Hematopoietic multipotent progenitor cell treated with erythropoietin and hydrocortisone succinate and interleukin-3 and kit ligand, for 8 days (in vitro differentiated cells): ENCODE measurements at places on chromosomes 5 and 9.
A peak's percentile ranks its signal among the peaks of the same experiment; 100 is the strongest.

DNA sequence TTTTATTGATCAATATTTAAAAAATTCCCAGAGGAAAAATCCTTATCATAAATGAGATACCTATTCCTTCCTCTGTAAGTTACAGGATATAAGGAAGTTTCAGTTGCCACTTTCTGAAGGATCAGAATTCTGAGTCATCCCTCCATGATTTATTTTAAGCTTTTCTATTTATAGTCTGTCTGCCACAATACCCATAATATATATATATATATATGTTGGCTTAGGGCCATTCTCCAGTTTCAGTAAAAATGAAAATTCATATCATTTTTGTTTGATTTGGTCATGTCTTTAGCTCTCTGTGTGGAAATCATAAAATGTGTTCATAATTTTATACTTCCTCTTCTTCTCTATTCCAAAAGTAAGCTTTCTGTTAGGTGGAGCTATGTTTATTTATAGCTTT lies 215.8 kb upstream of the CYLC2 start:
- no peak for DNase-seq

DNA sequence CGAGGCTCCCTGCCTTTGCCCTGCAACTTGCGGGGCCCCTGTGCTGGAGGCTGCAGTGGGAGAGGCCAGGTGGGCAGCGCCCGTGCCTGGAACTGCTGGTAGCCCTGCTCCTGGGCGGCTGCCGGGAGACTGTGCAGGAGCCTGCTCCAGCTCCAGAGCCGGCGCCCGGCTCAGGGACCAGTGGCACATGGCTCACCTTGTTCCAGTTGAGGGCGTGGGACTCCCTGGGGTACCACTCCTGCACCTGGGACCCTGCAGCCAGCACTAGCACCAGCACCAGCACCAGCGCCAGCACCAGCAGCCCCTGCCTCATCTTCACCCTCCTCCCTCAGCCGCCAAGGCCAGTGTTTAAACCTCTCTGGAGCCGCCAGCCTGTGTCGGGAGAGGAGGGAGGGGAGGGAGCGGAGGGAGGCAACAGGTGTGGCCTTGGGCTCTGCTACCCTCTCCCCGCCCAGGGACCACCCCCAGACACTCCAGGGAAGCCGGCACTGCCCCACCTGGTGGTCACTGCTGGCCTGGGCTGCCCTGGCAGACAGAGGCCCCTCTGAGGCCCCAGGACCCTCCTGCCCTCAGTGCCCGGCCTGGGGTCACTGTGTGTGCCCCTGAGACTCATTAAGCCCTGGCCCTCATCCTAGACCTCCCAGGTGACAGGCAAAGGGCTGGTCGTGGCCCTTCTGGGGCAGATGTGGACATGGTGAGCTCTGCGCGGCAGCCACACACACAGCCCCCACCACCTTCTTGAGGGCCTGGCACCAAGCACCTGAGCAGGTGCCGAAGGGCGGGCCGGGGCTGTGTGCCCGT lies at the start of gene LCN10:
Gene LCN10 (minus strand): TSS at position 350 of the 801 bp plus-strand sequence. CDS start 37 bp downstream, at position 313.
- DNase-seq = no peak

DNA sequence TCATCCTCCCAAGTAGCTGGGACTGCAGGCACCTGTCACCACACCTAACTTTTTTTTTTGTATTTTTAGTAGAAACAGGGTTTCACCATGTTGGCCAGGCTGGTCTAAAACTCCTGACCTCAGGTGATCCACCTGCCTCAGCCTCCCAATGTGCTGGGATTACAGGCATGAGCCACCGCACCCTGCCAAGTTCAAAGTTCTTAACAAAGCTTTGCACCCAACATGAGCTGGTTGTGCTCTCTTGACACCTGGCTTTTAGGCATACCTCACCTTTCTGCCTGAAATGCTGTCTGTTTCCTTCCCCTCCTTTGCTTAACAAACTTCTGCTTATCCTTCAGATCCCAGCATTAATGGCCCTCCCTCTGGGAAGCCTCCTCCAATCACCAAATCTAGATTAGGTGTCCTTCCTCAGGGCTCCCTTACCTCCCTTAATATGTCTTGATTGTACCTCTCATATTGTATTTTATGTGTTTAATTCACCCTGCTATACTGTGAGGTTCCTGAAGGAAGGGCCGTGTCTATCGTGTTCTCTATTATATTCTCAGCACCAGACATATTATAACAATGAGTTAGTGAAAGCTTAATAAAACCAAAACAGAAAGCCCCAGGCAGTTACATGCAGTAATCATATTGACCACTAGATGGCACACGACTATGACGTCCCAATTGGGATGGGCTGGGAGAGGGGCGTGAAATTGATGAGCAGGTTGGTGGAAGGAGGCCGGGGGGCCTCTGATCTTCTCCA lies 62.9 kb upstream of the PPARGC1B start:
- peak; percentile 63 for DNase-seq

- DNase-seq = no peak
Measured at GRCh38 chr5:177470759-177471536, 2.5 kb downstream of the DBN1 start.

DNA sequence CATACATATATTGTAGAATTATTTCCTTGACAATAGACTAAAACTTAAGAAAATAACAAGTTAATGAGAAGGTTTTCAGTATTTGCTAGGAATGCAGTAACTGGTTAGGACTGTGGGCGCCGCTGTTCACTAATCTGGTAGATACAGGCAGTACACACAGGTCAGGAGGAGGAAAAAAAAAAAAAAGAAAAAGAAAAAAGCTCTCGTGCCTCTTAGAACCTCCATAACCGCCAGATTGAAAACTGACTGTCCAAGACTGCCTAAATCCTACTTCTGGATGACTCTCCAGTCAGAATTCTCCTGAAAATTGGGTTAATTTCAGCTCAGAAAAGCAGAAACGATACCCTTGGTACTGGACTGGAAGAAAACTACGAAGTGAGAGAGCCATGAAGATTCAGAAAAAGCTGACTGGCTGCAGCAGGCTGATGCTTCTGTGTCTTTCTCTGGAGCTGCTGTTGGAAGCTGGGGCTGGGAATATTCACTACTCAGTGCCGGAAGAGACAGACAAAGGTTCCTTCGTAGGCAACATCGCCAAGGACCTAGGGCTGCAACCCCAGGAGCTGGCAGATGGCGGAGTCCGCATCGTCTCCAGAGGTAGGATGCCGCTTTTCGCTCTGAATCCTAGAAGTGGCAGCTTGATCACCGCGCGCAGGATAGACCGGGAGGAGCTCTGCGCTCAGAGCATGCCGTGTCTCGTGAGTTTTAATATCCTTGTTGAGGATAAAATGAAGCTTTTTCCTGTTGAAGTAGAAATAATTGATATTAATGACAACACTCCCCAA lies at the start of gene PCDHGA1:
Gene PCDHGA1 (plus strand): TSS at position 216 of the 782 bp plus-strand sequence.
- no peak for DNase-seq

- no peak for DNase-seq
Measured at GRCh38 chr5:40485021-40485998, 194.4 kb upstream of the PTGER4 start.

DNA sequence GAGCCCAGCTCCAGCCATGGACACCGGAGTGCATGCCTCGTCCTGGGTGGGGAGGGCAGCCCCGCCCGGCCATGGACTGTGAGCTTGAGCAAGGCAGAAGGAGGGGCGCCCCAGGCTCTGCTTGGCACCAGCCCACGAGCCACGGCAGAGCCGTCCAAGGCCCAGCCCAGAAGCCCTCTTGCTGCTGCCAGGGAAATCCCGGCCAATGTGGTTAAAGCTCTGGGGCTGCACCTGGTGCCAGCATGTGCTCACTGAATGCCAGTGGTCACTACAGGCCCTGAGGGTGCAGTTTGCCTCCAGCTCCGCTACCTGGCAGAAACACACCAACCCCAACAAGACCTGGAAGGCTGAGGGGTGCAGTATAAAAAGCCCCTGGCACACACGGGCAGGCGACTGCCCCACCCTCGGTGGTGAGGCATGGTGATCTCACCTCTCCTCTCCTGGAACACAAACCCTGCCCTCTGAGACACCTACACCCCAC lies 11.8 kb downstream of the BRD3 start:
- DNase-seq = peak; percentile 45

DNA sequence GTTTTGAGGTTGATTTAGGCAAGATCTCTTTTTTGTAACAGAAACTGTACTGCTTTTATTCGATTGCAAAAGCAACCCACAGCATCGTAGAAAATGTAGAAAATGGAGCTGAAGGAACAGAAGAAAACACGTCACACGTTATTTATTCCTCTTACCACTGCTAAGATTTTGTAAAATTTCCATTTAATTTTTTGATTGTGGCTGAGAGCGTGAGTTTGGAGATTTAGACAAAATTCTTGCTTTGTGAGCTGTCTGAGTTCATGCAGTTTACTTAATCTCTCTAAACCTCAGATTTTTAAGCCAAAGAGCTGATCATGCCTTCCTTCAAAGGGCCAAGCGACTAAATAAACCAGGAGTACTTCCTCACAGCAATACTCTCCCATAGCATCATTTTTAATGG lies 24.8 kb downstream of the DPYSL3 start:
- no peak for DNase-seq

GRCh38 chr5:16596581-16596940 lies 20.2 kb downstream of the RETREG1 start:
- DNase-seq = no peak

GRCh38 chr9:4865681-4866080 lies 72.9 kb downstream of the RCL1 start:
- DNase-seq = peak; percentile 78

GRCh38 chr5:139848508-139849100 lies 53.0 kb downstream of the PSD2 start:
- no peak for DNase-seq

GRCh38 chr5:142107736-142108431 lies 695 bp upstream of the NDFIP1 start:
- DNase-seq = peak; percentile 99

GRCh38 chr9:109794361-109795012 lies 14.5 kb downstream of the PALM2AKAP2 start:
- no peak for DNase-seq
